ENCODE measurements at places on chromosomes 12 and 14.

GRCh38 chr14:23299211-23299957 lies 3.3 kb downstream of the PPP1R3E start:
- DNase-seq = no peak

DNA sequence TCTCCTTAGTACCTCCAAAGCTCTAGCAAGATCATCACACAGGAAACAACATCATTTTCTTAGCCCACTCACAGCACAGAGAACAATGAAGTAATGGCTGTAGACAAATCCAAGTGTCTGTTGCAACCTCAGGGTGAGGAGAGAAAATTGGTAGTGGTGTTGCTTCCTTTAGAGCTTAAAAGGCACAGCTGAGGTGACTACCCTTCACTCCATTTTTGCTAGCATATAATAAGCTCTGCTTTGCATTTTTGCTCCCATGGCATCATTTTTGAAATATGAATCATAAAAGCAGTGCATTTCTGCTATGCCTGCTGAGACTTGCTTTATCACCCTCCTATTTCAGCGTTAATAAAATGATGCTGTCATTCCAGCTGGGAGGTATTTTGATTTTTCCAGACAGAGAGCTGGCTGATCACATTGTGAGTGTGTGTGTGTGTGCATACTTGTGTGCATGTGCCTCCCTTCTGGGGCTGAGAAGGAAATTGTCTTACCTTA lies 18.5 kb upstream of the PCNX1 start:
- no peak for DNase-seq

GRCh38 chr14:99517643-99518381 lies 36.6 kb downstream of the CCNK start:
- DNase-seq = no peak

DNA sequence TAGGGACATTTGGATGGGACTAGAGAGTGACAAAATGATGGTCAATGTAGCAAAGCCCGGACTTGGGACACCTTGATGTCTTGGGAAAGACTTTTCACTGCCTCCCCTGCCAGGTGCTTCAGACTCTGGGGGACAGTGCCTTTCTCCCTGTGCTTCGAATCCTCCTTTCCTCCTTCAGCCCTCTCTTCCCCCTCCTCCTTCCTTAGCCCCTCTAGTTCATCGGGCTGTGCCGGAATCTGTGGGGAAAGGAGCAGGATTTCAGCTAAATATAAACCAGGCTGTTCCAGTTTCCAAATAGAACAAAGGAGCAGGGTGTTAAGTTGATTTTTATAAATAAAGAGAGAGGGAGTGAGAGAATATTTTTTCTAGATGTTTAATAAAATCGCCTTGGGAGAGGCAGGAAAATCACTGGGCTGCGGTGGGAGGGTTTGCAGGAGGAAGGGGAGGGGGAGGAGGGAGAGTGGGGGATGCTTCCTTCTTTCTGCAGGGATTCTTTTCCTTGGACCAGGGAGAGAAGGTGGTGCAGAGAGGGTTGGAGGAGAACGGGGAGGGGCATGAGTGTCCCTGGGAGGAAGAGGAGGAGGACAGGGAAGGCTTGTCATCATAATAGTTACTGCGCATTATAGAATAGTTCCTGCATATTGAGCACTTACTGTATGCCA lies 21.3 kb upstream of the CABP1 start:
- DNase-seq = no peak

DNA sequence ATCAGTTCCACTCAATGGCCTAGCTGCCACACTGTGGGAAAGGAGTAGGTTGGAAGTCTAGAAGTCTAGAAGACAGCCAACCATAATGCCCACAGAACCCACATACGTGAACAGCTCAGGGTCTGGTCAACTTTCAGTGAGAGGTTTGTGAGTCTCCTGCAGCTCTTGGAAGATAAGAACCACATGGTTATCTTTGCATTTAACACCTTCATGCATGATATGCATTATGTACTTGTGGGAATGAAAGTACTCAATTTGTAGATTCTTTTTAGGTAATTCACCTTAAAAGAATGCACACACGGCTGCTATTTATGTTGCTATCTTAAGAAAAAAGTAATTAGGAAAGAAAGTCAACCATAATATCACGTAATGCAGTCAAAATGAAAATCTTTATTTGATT lies 126.7 kb downstream of the ESRRB start:
- no peak for DNase-seq
